Hepatocyte (in vitro differentiated cells): ENCODE measurements at places on chromosomes 6 and 20. TPM values are rescaled to one million over a fixed set of nuclear protein-coding genes. Genes with fewer than 3 reads are reported as not detected.

Gene HEY2
- total RNA-seq, result 0.47 and 0.80 TPM in 2 replicates

DNA sequence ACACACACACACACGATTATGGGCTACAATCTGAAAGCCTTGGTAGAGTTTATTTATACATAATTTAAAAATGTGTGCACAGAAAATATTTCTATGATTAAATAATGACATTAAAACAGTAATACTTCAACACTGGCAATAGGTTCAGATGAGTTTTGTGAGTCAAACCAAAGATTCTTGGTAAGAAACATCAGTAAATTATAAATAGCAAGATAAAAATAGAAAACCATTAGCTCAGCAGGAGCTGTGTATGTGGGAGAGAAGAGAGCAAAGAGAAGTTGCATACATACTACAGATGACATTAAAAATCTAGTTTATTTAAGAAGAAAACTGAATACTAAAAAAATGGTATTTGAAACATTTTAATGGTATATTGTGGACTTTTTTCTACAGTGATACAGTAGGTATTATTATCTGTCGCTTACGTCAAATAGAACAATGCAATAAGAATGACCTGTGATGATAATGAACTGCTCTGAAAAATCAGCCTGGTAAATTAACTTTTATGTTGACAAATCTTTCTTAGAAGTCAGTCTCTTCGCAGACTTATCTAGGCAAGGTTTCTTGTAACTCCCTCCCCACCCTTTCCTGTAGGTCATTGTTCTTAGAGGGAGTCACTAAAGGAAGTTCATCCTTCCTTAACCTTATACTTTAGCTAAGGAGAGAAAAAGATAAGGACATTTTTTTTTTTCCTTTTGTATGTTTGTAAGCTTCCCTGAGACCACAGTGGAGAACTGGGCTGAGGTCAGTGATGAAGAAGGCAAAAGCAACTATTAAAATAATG, 149.3 kb downstream of the GJA1 start:
- DNase-seq, result no peak

Gene METTL24
- total RNA-seq, result 3.2 and 5.7 TPM in 2 replicates

GRCh38 chr6:22322103-22323030, 25.5 kb upstream of the PRL start:
- DNase-seq, result no peak

- no peak for DNase-seq
Measured at GRCh38 chr20:51386586-51386985, 155.9 kb downstream of the NFATC2 start.

- DNase-seq, result no peak
Measured at GRCh38 chr6:34349211-34349610, 43.3 kb downstream of the NUDT3 start.

GRCh38 chr6:1334684-1335083, 22.8 kb downstream of the FOXQ1 start:
- no peak for DNase-seq

DNA sequence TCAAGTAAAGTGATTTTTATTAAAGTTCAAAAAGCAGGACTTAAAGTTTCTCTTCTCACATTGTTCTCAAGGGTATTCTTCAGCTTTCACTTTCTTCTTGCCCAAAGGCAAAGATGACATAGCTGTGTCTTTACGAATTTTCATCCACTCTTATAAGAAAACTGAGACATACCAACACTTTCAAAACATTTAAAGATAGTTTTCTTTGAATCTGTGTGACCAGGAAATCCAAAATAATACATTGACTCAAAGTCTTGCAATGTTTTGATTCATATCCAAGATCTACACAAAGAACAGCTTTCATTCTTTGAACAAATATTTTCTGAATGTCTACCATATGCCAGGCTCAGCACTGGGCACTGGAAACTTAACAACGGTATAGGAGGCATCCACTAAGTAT, 117.9 kb downstream of the SIM1 start:
- no peak for DNase-seq

Gene MCM9
- total RNA-seq, result 9.9 and 13.5 TPM in 2 replicates

Gene PLA2G7
- total RNA-seq, result 0.68 and 1.5 TPM in 2 replicates

Gene COL9A1
- total RNA-seq, result 1.5 and 1.6 TPM in 2 replicates

- no peak for DNase-seq
Measured at GRCh38 chr6:135096403-135097130, 41.9 kb upstream of the HBS1L start.

DNA sequence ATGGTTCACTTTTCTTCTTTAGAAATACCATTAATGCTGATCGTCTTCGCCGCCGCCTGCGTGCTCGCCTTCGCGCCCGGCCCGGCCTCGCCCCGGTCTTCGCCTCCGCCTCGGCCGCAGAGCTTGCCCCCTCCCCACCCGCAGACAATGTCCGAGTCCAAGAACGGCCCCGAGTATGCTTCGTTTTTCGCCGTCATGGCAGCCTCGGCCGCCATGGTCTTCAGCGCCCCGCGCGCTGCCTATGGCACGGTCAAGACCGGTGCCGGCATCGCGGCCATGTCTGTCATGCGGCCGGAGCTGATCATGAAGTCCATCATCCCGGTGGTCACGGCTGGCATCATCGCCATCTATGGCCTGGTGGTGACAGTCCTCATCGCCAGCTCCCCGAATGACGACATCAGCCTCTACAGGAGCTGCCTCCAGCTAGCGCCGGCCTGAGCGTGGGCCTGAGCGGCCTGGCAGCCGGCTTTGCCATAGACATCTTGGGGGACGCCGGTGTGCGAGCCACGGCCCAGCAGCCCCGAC, 4.8 kb upstream of the PRPH2 start:
- DNase-seq, result no peak

- no peak for DNase-seq
Measured at GRCh38 chr6:11017090-11017489, 27.0 kb downstream of the ELOVL2 start.

DNA sequence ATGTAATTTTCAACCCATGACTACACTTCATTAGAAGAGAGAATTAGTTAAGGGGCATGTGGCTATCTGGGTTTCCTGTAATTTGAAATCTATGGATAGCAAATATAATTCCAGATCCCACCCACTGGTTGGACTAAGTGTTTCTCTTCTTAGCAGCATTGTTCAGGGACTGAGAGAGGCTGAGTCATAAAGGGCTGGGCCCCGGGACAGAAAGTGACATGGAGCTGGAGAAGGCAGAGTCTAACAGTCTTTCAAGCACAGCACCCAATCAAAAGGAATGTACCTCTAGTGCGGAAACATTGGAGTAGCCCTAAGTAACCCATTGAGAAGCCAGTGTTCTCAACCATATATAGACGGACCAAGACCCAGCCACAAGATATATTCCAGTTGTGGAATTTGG, 363.9 kb downstream of the DHX35 start:
- no peak for DNase-seq

DNA sequence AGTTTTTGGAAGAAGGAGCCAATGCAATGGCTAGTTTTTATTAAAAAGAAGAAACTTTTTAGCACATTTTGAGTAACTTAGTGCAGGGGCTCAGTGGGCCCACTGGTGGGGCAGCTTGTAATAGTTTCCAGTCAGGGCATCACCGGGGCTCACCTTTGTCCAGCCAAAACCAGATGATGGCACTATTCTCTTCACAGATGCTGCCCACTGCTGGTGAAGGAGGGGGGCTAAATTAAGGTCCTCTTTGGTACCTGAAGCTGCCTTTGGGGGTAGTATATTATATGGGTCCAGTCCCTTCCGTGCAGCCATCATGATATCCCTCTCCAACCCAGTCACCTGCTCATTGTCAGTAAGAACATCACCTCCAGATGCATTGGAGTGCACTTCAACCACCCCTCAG, 182.9 kb downstream of the PDE7B start:
- no peak for DNase-seq

- no peak for DNase-seq
Measured at GRCh38 chr20:48100483-48100882, 315.2 kb upstream of the SULF2 start.

DNA sequence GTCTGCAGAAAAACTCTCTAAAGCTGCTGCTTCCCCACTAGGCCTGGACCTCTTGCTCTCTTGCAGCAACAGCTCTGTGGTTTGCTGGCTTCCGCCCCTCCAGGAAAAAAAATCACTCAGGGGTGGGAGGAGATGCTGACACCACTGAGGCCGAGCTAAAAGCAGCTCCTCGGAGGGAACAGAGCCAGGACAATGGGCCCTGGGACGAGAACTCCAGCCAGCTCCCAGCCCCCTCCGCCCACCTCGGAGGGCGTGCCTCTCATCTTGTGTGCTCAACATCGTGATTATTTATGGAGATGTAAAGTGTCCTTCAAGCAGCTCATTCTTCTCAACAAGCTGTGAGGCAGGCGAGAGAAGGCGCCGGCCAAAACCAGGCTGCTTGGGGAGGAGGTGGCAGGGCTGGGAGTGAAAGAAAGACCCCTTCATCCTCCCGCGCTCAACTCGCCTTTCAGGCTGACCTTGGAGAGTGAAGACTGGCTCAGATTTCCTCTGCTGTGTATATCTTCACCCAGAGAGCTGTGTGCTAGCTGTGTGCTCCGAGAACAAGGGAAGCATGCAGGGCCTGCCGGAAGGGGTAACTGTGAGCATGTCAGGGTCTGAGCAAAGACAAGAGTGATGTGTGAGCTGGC, 53.5 kb upstream of the LRFN2 start:
- DNase-seq, result no peak

DNA sequence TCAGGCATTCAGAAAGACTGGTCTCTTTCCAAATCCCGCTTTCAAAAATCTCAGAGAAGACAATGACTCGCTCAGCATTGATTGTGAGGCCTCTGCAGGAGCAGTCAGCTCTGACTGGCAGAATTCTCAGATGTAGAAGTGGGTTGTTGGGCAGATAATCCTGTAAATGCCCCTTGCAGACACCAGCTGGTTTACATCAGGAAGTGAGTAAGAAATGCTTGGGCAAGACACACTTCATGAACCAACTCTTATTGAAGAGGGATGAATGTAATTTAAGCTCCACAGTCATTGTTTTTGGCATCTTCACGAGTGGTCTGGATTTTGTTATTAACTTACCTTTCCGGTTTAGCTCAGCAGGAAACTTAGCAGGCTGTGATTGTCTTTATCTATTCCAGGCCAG, 166.6 kb downstream of the PLCB4 start:
- no peak for DNase-seq

Gene LY6G6F
- total RNA-seq, result not detected in 2 replicates

DNA sequence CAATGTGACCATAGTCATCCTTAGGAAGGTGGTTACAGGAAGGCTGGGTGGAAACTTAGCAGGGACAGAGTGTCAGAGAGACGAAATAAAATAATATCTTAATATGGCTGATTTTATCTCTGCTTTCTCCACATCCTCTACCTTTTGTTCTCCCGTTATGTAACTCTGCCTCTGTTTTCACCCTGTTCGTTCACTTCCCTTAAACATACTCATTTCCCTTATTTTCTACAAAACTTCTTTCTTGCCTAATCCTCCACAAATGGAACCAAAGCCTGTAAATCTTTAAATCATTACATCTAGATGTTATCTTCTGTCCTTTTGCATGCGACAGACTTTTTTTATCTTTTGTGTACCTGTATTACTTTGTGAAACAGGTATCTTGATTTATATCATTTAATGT, 23.3 kb upstream of the CRIP3 start:
- no peak for DNase-seq

DNA sequence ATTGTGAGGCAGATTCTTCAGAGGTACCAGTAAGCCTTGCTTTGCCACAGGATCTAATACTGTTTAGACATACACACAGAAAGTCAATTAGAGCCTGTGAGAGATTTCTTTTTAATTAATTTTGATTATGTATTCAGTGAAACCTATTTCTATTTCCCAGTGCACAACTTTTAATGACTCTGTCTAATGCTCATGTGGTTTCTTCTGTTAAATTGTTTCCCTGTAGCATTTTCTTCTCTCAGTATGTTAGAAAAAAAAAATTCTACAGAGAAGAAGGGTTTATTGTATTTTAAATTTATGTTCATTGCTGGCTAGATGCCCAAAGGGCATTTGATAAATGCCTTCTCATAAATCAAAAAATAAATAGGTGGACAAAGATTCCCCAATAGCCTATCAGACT, 293.7 kb downstream of the C6orf118 start:
- no peak for DNase-seq

Gene PEX7
- total RNA-seq, result 15.6 and 19.5 TPM in 2 replicates

- DNase-seq, result peak; percentile 44
Measured at GRCh38 chr6:155782320-155782731, 326.7 kb upstream of the NOX3 start.

Gene GABRR1
- total RNA-seq, result 0.27 TPM in 1 of 2 replicates, not detected in the other

Gene FAM50B
- 0.84 and 1.6 TPM in 2 replicates for total RNA-seq

- DNase-seq, result peak; percentile 87
Measured at GRCh38 chr6:16338577-16339264, 100.3 kb downstream of the GMPR start.

DNA sequence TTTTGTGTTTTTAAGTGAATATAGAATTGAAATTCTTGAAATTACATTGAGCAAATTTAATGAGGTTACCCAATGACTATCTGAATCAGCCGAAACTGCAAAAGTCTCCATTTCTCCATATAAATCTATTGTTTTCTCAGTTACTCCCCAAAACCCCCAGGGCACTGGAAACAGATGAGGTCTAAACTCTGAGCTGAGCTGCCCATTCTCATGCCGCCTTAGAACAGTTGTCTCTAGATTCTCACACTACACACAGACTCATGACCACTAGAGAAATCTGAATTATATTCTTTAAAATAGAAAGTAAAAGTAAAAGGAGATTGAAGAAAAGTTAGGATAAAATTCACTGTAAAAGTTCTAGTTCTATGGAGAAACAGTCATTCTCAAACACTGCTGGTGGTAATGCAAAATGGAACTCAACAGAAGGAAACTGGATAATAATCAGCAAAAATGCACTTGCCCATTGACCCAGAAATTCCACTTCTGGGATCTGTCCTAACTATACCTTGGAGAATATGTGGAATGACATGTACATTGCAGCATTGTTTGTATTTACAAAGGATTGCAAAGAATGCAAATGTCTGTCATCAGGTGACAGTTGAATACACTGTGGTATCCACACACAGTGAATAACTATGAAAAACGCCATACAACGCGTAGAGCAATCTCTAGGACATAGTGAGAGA, 125.5 kb downstream of the IPCEF1 start:
- no peak for DNase-seq

Gene GATA5
- total RNA-seq, result 22.2 and 28.7 TPM in 2 replicates

GRCh38 chr6:11076540-11076939, 17.1 kb upstream of the SMIM13 start:
- no peak for DNase-seq

GRCh38 chr6:79208816-79209215, 25.7 kb downstream of the HMGN3 start:
- DNase-seq, result no peak

Gene OVOL2
- 1.4 and 2.9 TPM in 2 replicates for total RNA-seq

DNA sequence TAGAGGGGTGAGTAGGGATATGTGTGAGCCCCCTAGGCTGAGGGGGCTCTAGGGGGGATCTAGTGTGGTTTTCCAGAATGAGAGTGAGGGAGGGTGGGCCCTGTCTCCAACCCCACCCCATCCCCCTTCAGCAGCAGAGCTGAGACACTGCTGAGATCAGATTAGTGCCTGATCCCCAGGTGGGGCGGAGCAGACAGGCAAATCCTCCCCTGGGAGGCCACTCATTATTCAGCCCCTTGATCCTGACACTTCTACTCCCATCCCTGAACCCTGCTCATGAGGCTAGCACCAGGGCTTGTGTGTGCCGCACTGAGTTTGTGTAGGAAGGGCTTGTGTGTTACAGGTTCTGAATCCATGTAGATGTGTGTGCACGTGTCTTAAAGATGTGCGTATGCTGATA, 42.5 kb downstream of the SPDEF start:
- DNase-seq, result no peak

GRCh38 chr6:150874179-150874578, 8.7 kb downstream of the MTHFD1L start:
- no peak for DNase-seq

Gene THBD
- 30.8 and 50.1 TPM in 2 replicates for total RNA-seq
